ENCODE measurements at places on chromosomes 6 and 20.
A peak's percentile ranks its signal among the peaks of the same experiment; 100 is the strongest.

DNA sequence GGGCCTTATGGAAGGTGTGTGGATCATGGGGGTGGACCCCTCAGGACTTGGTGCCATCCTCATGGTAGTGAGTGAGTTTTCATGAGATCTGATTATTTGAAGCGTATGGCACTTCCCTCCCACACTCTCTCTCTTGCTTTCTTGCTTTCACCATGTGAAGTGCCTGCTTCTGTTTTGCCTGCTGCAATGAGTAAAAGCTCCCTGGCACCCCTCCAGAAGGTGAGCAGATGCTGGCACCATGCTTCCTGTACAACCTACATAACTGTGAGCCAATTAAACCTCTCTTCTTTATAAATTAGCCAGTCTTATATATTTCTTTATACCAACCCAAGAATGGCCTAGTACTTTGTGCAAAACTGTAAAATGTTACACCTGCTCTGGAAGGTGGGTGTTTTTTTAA is 396.8 kb upstream of the HS3ST5 start:
- no peak for DNase-seq

- no peak for DNase-seq
These were observed 27.2 kb upstream of the TULP4 start for GRCh38 chr6:158284876-158285655.

DNA sequence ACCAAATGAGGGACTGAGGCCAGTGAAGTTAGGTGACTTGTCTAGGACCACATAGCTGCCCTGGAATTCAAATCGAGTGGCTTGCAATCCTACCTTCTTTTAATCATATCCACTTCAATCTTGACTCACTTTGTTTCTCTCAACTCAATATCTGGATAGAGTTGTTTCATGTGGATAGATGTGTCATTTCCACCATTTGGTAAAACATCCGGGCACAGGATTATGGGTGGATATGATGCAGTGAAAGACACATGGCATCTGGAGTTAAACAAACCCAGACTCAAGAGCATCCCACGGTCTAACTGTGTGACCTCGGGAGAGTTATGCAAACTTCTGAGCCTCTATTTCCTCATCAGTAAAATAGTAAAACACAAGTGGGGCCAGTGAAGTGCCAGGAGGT is 103.6 kb upstream of the CNKSR3 start:
- DNase-seq = no peak

DNA sequence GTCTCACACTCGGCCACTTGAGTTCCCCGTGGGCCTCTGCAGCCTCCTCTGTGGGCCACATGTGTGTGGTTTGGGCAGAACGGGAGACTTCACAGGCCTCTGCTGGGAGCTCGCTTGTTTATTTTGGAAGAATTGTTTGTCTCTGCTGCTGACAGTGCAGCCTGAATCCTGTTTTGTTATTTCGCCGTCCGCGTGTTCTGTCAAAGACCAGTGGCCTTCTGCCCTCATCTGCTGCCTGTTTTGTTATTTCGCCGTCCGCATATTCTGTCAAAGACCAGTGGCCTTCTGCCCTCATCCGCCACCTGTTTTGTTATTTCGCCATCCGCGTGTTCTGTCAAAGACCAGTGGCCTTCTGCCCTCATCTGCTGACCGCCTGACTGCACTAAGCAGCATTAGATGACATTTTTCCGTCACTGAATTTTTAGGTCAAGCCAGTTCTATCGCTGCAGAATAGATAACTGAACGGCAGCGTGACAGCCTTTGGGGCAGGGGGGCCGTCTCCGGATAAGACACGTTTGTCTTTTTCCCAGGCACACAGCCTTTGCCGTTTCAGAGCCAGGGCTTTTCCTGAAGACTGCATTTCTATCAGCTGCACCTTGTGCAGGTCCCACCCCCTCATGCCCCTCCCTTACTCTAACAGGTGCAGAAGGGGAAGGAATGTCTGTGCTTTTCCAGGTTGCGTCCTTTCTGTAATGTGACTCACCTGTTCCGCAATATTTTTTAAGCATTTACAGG is 158.5 kb upstream of the AFDN start:
- no peak for DNase-seq

DNA sequence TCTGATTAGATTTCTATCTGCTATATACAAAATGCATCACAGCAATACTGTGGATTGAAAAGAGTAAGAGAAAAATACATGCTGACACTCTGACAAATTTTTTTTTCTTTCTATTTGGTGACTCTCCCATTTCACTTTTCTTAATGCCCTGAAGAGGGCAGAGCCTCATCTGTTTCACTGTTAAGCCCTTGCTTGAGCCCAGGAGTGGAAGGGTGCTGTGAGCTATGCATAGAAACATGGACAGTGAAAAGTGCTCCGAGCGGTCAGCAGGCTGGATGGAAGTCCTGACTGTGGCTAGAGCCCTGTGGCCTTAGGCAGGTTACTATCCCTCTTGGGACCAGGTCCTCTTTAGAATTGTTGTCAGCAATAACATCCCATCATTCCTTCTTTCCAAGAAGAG is 17.4 kb upstream of the CSE1L start:
- DNase-seq = no peak

GRCh38 chr20:11051136-11051535 is 377.3 kb upstream of the JAG1 start:
- no peak for DNase-seq

- no peak for DNase-seq
These were observed 44.4 kb downstream of the PACSIN1 start for GRCh38 chr6:34510299-34510698.

DNA sequence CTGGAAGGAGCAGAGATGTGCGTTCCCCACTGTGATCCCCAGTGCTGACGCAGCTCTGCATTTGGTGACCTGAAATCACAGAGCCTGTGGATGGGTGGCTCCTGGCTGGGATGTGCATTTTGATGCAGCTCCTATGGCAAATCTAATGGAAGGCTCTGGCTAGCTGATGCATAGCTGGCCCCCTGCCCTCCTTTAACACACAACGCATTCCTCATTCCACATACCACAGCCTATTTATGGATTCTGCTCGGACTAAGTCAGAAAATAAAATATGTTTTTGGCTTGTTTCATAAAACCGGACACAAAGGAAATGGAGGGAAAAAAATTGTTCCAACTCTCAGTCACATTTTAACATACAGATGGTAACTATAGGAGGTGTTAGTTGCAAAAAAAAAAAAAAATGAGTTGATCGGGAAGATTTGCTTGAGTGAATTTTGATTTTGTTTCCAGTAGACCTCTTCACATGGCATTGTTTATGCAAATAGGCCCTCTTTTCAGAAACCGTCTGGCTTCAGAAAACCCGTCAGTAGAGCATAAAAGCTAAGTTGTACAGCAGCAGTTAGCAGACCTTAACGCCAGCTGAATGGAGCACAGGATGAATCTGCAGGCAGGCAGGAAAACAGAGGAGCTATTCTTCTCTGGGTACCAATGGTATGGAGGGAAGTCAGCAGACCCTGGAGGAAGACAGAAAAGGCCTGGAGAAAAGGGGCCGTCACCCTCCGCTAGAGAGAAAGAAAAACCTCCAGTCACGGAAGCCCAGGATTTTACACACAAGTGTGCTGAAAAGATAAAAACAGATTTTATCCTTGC is 215.4 kb downstream of the HDGFL1 start:
- DNase-seq = no peak

- no peak for DNase-seq
These were observed 20.6 kb downstream of the EPHA7 start for GRCh38 chr6:93398723-93399122.

GRCh38 chr6:11653028-11653583 is 115.6 kb downstream of the TMEM170B start:
- DNase-seq = peak; percentile 87

DNA sequence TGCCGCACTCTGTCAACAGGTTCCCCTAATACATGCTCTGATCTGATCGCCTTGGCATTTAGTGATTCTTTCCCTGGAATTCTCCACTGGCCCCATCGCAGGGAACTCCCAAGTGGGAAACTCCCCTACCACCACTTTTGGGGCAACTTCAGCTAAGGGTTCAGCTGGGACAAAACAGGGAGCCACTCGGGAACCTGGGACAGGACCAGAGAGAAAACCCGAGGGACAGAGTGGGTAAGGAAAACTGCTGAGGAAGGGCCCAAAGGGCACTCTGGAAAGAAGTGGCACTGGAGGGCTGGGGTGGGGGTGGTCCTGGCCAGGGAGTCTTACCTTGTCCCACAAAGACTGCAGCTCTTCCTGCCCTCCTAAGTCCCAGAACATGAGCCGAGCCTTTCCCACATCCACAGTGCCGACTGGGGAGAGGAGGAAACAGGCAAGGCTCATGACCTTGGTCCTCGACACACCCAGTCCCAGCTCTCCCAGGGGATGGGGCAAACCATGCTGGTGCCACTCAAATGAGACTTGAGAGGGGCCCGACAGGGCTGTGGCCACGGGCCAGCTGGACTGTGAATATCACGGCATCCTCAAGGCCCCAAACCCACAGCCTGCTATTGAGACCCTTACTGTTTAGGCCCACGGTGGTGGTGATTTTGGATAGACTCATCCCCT is 1.6 kb downstream of the ARFRP1 start:
- no peak for DNase-seq

DNA sequence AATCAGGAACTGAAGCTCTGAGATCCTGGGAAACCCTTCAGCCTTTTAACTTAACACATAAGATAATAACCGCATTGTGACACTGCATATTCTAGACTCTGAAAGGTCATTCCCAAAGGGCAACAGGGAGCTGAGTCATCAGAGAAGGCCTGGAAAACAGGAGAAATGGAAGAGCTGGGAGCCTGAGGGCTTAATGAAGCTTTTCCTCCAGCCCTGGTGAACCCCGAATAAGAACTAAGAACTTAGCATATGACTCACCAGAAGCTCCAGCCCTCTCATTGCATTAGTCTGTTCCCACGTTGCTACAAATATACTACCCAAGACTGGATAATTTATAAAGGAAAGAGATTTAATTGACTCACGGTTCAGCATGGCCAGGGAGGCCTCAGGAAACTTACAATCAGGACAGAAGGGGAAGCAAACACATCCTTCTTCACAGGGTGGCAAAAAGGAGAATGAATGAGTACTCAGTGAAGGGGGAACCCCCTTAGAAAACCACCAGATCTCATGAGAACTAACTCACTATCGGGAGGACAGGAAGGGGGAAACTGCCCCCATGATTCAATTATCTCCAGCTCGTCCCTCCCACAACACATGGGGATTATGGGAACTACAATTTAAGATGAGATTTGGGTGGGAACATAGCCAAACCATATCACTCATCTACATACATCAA is 648.5 kb downstream of the TFAP2A start:
- DNase-seq = peak; percentile 46

- no peak for DNase-seq
These were observed 35.5 kb downstream of the DHX35 start for GRCh38 chr20:38997622-38998021.

DNA sequence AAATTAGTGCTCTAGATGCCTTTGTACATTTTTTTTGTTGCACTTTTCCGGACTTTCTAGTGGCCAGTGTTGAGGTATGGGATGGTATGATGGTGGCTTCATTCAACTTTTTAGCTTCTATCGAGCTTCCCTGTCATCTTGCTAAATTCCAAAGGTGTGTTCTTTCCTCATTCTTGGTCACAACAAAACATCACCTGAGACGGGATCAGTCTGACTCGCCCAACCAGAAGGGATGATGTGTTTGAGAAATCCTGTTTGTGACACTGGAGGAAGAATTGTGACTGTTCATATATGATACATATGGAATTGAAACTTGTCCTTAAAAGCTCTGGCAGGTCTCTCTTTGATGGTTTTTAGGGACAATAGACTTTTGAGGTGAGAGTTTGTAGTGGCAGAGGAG is 33.8 kb downstream of the KCNS1 start:
- no peak for DNase-seq

GRCh38 chr6:16623029-16623653 is 138.1 kb downstream of the ATXN1 start:
- DNase-seq = no peak

DNA sequence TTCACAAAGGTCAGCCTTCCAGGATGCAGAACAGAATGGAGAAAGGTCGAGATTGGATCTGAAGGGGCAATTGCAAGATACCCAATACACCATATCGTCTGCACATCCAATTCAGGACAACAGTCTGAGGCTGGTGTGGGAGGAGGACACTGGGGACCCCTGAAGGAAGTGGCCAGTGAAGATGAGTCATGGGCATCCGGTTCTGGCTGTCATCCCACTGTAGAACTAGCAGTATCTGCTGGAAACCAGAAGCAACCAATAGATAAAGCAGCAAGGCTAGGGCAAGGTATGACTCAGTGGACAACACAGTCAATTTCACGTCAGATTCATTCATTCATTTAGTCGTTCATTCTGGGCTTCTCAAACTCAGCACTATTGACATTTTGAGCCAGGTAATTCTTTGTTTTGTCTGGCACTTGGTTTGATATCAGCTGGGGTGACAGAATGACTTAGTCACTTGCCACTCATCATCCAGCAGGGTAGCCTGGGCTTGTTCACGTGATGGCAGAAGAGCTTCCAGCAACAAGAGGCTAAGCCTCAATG is 30.3 kb upstream of the SHLD1 start:
- no peak for DNase-seq

- no peak for DNase-seq
These were observed 84.7 kb upstream of the TNFAIP3 start for GRCh38 chr6:137782166-137783039.

DNA sequence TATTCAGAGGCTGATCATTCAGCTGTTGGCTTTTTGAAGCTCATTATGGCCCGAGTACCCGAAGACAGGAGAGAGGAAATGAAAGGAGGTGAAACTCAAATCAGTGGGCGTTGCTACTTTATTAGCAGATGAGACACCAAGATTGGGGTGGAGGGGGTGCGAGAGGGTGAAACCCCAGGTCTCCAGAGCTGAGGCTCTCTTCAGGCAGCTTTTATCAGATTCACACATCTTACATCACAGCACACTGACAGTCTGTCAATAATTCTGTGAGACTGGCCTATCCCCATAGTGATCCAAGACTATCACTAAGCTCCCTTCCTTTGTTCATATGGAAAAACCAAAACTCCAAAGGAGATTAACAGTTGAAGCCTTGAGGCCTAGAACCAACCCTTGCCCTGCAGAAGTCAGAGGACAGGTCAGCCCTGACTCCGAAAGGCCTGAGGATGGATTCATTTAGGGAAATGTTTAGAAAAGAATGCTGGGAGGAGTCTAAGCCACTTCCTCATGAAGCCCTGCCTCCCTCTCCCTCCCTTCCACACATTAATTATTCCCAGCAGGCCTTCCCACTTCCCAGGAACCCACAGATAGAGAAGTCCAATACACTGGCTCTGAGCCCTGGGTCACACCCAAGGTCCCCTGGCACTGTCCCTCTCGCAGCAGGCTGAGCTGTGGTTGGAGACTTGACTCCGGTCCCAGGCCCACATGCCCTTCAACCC is 23.2 kb downstream of the TRERF1 start:
- no peak for DNase-seq

DNA sequence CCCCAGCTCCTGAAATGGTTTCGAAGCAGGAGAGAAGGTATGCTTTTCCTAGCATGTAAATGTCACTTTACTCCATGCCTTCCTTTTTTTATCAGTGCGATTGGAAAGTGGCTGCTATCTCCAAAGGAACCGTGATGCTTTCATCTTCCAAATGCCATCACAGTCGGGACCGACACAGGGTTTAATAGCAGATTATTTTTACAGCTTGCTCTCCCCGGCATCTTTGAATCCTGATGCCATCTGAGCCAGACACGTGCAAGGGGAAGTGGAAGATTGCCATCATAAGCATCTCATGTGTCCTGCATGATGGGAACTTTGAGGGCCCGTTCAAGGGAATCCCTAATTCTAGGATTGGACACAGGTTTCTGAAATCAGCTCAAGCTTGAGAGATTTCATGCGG is 253.4 kb upstream of the KCNG1 start:
- no peak for DNase-seq

Measured in kidney glomerular epithelial cell (primary cell).